ENCODE measurements at places on chromosomes 7 and 10.
A peak's percentile ranks its signal among the peaks of the same experiment; 100 is the strongest.

DNA sequence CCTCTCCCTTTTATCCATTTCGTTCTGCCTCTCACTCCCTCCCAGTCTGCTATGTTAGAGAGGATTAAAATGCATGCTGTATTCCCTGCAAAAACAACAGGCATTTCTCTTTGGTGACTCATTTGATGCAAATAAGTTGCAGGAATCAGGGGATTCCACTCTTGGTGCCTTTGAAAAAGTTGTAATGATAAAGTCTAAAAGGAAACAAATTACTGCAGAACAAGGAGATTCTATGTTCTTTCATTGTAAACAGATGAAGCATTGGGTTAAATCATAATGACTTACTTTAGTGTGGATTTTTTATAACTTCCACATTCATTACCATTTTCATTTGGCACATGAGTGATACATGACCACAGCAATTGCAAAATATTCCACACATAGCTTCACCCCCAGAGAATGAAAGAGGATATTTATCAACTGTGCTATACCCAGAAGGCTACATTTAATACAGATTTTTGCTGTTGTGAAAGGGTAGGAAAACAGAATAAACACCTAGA is 33.4 kb upstream of the ABLIM1 start:
- no peak for DNase-seq

GRCh38 chr7:129405527-129405926 is 28.7 kb upstream of the STRIP2 start:
- DNase-seq, result no peak

- peak; percentile 83 for DNase-seq
Observed at GRCh38 chr7:29090151-29090805, 56.1 kb downstream of the CPVL start.

- DNase-seq, result no peak
Observed at GRCh38 chr10:91557651-91558111, 75.2 kb downstream of the PPP1R3C start.

GRCh38 chr10:8360814-8361509 is 306.5 kb downstream of the GATA3 start:
- DNase-seq, result no peak

- DNase-seq, result no peak
Observed at GRCh38 chr10:88523739-88524400, 59.2 kb downstream of the RNLS start.

GRCh38 chr10:100014071-100014762 is 4.5 kb upstream of the DNMBP start:
- no peak for DNase-seq

GRCh38 chr10:104686829-104687228 is 45.7 kb downstream of the SORCS3 start:
- no peak for DNase-seq

GRCh38 chr7:86991771-86992191 is 67.7 kb downstream of the ELAPOR2 start:
- DNase-seq, result no peak

GRCh38 chr7:138460176-138460648 is at the start of gene TRIM24:
TRIM24 (plus strand) TSS chr7:138460259; CDS start chr7:138460549, 290 bp downstream.
- peak; percentile 99 for DNase-seq

- no peak for DNase-seq
Observed at GRCh38 chr10:44827431-44828006, 83.6 kb upstream of the TMEM72 start.

- no peak for DNase-seq
Observed at GRCh38 chr10:65769828-65770227, 1156.0 kb upstream of the LRRTM3 start.

- DNase-seq, result no peak
Observed at GRCh38 chr10:71523756-71524155, 127.0 kb downstream of the CDH23 start.

DNA sequence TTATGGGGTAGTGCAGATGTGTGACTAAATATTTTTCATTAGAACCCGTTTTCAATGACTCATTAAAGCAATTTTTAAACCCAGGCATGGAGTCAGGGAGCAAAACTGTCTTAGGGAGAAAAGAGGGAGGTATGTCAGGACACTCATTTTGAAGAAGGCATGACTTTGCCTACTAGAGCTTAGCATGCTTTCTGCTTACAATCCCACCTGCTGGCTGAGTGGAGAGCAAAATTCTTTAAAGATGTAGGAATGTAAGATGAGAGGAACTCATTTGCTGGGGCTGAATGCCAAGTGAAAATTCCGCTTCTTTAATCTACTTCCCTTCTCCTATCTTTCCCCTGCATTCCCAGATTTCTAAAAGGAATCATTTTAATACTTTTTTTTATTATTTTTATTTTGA is 232.6 kb downstream of the GALNT17 start:
- peak; percentile 36 for DNase-seq

DNA sequence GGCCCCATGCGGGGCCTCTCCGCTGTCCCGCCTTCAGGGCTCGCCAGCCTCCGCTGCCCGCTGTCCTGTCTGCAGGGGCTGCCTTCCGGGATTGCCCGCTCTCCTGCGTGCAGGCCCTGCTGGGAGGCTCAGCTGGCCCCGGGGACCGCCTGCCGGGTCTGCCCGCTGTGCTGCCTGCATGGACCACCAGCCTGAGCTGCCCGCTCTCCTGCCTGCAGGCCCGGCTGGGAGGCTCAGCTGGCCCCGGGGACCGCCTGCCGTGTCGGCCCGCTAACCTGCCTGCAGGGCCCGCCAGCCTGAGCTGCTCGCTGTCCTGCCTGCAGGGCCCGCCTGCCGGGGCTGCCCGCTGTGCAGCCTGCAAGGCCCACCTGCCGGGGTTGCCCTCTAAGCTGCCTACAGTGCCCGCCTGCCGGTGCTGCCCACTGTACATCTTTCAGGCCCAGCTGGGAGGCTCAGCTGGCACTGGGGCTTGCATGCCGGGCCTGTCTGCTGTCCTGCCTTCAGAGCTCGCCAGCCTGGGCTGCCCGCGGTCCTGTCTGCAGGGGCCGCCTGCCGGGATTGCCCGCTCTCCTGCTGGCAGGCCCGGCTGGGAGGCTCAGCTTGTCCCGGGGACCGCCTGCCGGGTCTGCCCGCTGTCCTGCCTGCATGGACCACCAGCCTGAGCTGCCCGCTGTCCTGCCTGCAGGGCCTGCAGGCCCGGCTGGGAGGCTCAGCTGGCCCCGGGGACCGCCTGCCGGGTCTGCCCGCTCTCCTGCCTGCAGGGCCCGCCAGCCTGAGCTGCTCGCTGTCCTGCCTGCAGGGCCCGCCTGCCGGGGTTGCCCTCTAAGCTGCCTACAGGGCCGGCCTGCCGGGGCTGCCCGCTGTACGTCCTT is 165.1 kb downstream of the GLRX3 start:
- peak; percentile 61 for DNase-seq

DNA sequence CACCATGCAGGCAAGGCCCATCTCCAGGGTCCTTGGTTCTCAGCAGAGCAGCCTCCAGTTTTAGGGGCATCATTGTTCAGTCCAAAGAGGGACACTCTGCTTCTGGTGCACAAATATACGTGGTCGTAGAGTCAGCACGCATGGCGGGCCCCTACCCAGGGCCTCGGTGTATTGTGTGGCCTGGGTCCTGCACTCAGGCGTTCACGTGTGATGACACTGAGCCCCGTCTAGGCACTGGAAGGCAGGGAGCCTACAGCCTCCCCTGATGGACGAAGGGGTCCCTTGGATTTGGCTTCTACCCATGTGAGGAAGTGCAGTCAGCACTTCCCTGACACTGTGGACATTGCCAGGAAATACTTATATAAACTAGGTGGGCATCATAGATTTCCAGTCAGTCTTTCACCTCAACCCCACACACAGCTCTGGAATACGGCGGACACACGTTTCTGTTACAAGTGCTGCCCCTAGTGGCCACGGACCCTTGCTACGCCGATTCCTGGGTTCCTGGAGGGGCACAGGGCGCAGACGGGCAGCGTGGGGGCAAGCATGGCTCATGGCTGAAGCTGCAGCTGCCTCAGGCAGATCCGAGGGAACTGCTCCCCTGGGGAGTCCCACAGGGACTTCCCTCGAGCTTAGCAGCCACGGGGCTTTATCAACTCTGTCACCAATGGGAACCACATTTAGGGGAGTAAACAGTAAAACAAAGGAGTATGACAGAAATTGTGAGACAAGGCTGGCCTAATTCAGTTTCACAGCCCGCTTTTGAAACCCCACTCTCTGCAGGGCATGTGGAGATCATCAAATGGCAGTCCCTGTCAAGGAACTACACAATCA is 25.4 kb downstream of the AIFM2 start:
- DNase-seq, result no peak

- no peak for DNase-seq
Observed at GRCh38 chr7:65554-65953, 126.8 kb upstream of the FAM20C start.

GRCh38 chr10:11823989-11824346 is 812 bp downstream of the PROSER2 start:
- peak; percentile 13 for DNase-seq

GRCh38 chr10:132389433-132390169 is 7.4 kb upstream of the PWWP2B start:
- no peak for DNase-seq

DNA sequence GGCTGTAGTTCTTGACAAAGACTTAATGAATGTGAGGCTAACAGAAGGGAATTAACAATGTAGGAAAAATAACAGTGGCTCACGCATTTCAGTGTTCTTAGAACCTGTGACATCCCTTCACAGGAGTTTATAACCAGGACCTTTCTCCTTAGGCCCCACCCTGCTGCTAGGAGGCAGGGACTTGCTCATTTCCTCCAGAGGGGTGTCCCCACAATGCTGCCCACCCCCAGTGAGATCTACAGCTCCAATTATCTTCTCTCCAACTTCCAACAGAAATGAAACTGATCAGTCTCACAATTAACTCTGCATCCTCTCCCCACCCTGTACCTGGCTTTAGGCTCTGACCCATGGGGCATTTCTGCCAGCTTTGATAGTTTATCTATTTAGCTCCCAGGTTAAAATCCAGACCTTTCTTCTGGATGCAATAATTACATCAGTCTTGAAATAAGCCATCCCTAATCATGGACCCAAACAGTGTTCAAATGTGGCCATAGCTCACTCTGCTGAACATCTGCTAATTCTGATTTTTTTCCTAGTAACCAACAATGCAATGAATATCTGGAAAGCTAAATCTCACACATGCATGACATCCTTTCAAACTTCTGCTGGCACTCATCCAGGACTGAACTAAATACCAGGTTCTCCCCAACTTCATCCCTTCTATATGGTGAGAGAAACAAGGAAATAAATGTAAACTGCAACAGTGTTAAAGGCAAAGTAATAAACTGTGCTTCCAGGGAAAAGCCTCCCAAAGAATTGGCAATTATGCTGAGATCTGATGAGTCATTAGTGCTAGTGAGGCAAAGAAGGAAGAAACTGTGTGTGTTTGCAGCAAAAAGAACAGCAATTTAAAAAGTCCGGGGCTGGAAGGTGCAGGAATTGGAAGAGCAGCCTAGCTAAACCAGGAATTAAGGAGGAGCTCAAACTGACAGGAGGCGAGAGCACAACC is 64.6 kb downstream of the HERPUD2 start:
- DNase-seq, result no peak

GRCh38 chr7:133751079-133751478 is 376.1 kb upstream of the LRGUK start:
- DNase-seq, result no peak

DNA sequence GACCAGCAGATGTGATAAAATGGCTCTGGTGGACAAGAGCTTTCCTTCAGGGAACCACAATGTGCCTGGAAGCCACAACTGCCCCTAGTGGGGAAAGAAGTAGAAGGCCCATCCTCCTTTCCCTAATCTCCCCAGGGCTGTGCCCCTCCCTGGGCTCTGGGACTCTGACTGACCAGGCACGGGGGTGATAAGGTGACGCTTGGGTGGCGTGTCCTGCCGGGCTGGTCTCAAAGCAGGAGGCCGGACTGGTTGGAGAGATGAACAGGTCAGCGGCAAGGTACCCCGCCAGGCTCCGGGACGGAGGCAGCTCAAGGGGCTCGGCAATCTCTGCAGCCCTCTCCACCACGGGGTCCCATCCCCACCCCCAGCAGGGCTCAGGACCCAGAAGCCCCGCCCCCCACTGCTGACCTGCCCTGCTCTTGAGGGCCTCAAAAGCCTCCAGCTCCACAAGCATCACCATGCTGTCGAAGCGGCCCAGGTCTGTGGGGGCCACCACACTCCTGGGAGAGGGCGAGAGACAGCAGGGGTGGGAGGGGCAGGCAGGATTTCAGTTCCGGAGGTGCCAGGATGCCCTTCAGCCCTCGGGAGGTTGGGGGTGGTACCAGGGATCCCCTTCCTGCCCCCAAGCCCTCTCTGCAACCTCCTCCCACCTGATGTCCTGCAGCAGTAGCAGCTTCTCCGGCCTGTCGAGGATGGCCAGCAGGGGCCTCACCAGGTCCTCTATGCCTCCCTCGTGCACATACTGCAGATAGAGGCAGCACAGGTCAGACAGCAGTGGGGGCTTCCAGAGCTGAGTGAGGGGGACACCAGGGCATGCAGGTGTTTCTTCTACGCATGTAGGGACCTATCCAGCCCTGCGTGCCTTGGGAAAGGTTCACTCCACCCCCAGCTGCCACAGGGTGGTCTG is 12.2 kb downstream of the LZTS2 start:
- DNase-seq, result no peak

GRCh38 chr10:3054183-3054850 is 13.0 kb upstream of the PFKP start:
- no peak for DNase-seq

- no peak for DNase-seq
Observed at GRCh38 chr10:34340934-34341333, 474.2 kb downstream of the PARD3 start.

GRCh38 chr10:101934686-101935305 is 91.2 kb upstream of the KCNIP2 start:
- DNase-seq, result no peak

GRCh38 chr10:43689618-43689954 is 40.9 kb upstream of the ZNF32 start:
- peak; percentile 69 for DNase-seq

- no peak for DNase-seq
Observed at GRCh38 chr7:14236834-14237233, 247.4 kb upstream of the ETV1 start.

DNA sequence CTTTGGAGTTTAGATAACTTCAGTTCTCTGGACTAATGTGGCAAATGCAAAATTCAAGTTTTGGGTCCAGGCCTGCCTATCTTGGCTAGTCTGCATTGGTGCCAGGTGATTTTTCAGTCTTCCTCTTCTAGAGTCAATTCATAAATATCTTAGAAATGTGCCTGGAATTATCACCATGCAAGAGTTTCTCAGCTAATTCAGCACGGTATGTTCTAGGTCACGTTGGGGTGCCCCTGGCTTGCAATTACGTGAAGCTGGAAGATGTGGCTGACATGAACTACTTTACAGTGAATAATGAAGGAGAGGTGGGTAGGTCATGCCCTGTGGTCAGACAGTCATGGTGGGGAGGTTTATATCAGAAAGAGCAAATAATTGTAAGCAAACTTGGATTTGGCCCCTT is 25.0 kb downstream of the ZDHHC6 start:
- no peak for DNase-seq

GRCh38 chr7:149369497-149369896 is 91.4 kb downstream of the ZNF777 start:
- no peak for DNase-seq

- no peak for DNase-seq
Observed at GRCh38 chr10:2856598-2856997, 210.8 kb upstream of the PFKP start.

- no peak for DNase-seq
Observed at GRCh38 chr10:112973046-112973445, 23.0 kb downstream of the TCF7L2 start.

GRCh38 chr10:128747582-128748346 is 621.5 kb upstream of the MKI67 start:
- DNase-seq, result no peak

GRCh38 chr10:110495731-110496552 is 1.8 kb upstream of the DUSP5 start:
- peak; percentile 48 for DNase-seq

- no peak for DNase-seq
Observed at GRCh38 chr10:44065788-44066526, 318.9 kb downstream of the CXCL12 start.
